ENCODE measurements at places on chromosomes 1 and 21. TPM values are rescaled to one million over a fixed set of nuclear protein-coding genes. Genes with fewer than 3 reads are reported as not detected.

DNA sequence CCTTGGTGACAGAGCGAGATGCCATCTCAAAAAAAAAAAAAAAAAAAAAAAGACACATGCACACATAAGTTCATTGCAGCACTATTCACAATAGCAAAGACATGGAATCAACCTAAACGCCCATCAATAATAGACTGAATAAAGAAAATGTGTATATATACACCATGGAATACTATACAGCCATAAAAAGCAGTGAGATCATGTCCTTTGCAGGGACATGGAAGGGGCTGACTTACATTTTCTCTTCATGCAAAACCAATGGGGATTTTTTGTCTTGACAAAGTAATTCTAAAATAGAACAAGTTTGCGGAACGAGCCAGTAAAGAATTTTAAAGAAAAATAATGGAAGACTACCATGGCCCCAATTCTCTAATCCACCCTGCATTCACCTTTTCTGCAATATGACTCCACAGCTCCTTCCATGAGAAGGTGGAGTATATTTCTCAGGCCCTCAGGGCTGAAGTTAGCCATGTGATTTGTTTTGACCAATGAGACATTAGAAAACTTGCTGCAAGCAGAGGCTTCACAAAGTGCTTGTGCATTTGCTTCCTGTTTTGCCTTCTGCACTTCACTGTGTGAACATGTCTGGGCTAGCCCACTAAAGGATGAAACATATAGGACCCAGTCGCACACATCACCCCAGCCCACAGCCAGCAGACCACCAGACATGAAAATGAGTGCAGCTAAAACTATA is 78.8 kb upstream of the NR5A2 start:
- DNase-seq: no peak

DNA sequence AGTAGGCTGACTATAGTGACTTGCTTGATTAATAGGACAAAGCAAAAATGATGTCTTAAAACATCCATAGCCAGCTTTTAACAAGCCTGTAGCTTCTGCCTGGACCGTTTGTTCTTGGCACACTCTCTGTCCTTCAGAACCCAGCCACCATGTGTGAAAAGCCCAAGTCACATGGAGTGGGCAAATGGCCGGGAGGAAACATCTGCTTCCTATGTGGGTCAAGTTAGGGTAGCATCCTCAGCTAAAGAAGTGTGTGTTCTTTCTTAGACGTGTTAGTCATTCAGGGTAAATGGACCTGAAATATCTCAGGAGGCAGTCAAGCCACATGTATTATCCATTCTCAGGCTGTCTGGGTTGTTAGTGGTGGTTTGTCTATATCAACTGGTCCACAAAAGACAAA is 23.4 kb downstream of the RD3 start:
- no peak for DNase-seq

- no peak for DNase-seq
Observed at GRCh38 chr1:109579491-109579890, 31.1 kb downstream of the GNAI3 start.

OR2L13 gene
- not detected for total RNA-seq

DNA sequence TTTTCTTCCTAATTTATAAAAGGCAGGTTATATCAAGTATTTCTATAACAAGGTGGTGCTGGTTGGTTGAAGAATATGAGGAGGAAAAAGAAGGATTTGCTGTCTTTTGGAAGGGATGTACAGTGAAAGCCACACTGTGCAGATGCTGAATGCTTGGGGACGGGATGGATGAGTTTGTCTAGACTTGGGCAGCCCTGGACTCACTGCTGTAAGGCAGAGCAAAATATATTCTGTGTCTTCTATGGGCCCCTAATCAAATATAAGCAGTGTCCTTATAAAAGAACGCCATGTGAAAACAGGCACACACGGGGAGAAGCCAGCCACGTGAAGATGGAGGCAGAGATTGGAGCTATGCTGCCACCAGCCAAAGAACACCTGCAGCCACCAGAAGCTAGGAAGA is 47.4 kb downstream of the PHC2 start:
- no peak for DNase-seq

DNA sequence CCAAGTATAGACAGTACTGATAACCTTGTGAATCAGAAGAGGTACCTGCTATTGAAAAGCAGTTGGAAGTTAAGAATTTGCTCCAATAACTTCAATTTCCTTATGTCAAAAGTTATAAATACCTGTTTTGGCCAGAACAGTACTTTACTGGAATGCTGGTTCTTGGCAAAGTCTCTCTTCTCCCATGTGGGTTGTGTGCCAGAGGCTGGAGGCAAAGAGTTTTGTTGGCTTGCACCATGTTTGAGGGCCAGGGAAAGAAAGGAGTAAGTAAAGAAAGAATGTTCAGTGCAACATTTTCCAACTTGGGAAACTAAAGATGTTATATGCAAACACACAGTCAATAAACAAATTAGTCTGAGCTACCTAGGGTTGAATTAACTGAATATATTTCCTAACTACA is 67.0 kb upstream of the DYNLT5 start:
- DNase-seq: no peak
